ENCODE measurements at places on chromosomes 3 and 15. TPM values are rescaled to one million over a fixed set of nuclear protein-coding genes. Genes with fewer than 3 reads are reported as not detected.

Gene PPP1R14D
- polyA plus RNA-seq, result 0.48 TPM

Gene XIRP1
- polyA plus RNA-seq, result 0.34 TPM

Gene SPINK8
- polyA plus RNA-seq, result 0.68 TPM

Gene GOLGA8H
- 0.62 TPM for polyA plus RNA-seq

DNA sequence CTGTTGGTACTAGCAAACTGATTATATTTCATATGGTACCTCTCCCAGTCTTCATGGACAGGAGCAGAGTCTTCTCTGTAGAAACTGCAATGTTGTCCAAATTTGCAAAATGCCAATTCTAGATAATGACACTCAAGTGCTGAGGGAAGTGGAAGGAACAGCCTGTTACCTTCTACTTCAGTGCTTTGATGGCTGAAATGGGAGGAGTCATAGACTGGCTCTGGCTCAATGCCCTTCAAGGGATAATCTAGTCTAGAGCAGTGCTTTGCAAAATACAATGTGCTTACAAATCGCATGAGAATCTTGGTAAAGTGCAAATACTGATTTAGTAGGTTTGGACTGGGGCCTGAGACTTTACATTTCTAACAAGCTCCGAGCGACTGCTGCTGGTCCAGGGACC is 51.7 kb upstream of the ACP3 start:
- DNase-seq, result no peak

Gene SNAPC5
- 34.1 TPM for polyA plus RNA-seq
